GM23248 (cell line): ENCODE measurements at places on chromosomes 4 and X. TPM values are rescaled to one million over a fixed set of nuclear protein-coding genes. Genes with fewer than 3 reads are reported as not detected.

The GLRB gene
- 11.3 and 12.3 TPM in 2 replicates for total RNA-seq

The TMSB15A gene
- total RNA-seq, result 1.0 and 1.4 TPM in 2 replicates

The CXCL8 gene
- 20.0 TPM in 2 replicates for total RNA-seq

The GALNTL6 gene
- not detected in 2 replicates for total RNA-seq

DNA sequence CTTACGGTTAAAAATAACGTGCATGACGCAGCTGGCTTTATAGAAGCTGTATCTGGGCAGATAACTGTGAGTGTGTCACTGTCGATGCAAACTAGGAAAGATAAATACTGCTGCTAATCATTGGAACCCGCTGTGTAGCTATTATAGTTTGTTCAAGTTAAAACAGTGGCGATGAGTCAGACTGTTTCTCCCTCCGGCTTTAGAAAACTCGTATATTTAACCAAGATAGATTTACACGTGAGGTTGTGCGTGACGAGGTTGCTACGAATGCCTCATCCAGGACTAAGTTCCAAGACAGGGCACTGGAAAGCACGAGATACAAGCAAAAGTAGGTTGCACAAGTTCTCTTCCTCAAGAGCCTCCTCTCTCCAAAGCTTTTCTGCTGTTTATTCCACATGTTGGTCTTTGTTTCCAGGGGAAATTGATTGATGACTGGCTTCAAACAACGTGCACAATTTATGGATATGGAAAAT, 270.7 kb downstream of the FBXW7 start:
- no peak for DNase-seq

DNA sequence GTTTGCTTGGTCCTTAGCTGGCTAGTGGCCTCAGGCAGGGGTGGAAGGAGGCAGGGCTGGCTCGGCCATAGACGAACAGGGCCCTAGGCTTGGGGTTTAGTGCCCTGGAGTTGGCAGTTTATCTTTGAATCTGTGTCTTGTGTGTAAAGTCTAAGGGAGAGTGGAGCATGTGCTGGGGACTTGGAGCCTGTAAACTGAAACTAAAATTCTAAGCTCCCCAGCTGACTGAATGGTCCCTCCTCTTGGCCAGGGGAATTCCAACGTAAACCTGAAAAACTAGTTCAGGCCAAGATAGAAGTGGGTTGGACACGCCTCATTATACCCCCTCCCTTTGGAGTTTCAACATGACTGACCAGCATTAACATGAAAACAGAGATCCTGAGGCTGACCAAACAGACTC, 46.1 kb upstream of the GPR78 start:
- DNase-seq, result no peak

GRCh38 chrX:635428-636090, 5.0 kb downstream of the SHOX start:
- DNase-seq, result no peak

GRCh38 chr4:177726111-177726510, 283.9 kb upstream of the AGA start:
- DNase-seq, result no peak

- DNase-seq, result no peak
These were observed 41.6 kb downstream of the UNC5C start for GRCh38 chr4:95507147-95507546.
